Activated naive CD8-positive, alpha-beta T cell treated with anti-CD3 and anti-CD28 coated beads for 36 hours (primary cell): ENCODE measurements at places on chromosomes 2 and 18.

GRCh38 chr2:212147921-212148513 lies 390.6 kb downstream of the ERBB4 start:
- DNase-seq = no peak

DNA sequence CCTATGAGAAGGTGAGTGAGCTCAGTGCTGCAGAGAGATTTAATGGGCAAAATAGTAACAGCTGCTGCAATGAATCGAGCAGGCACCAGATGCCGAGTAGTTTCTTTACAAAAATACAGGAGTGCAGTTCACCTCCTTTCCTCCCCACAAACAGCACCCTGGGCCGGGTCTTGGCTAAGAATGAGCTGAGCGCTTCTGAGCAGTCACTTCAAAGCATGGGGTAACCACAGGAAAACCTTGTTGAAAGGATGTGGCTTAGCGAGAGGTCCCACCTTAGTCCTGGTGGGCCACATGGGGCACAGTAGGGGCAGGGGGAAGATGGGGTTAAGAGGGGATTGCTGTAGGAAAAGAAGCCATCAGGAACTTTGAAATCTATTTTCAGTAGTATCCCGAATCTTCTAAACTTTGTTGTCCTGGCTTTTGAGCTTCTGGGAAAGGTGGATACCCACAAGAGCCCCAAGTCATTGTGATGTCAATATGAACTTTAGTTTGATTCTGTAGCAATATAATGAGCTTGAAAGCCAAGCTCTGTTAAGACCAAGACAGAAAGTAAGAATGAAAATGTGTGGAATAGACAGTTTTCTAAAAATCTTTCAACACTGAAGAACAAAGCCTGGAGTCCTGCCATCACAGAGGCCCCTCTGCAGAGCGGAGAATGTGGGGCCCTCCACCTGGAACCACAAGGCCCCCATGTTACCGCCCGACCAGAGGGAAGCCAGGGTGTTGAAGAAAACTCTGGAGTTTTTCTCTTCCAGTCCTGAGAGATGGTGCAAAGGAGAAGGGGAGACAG lies 101.0 kb upstream of the ZNF236 start:
- peak; percentile 73 for DNase-seq

GRCh38 chr18:5704847-5705246 lies 161.1 kb upstream of the EPB41L3 start:
- no peak for DNase-seq

GRCh38 chr18:905307-905947 lies 756 bp downstream of the ADCYAP1 start:
- DNase-seq = no peak

- no peak for DNase-seq
Measured at GRCh38 chr2:1651121-1652033, 92.9 kb downstream of the PXDN start.

GRCh38 chr2:28516950-28517349 lies 21.1 kb downstream of the PLB1 start:
- no peak for DNase-seq

DNA sequence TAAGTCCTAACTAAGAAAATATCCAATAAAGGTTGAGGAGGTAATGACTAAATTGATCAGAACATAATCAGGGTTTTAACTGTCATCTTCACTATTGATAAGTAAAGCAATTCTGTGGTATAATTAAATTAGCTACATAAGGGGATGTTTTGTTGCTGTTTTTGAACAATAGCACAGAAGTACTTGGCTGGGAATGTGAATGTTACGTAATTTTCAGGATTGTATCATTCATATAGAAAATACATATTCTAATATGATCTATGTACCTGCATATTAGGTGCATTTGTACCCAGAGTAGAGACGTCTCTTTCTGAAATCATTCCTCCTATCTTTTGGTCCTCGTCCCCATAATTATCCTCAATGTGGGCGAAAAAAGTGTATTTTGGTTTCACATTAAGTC lies 109.0 kb downstream of the PIEZO2 start:
- no peak for DNase-seq

- DNase-seq = no peak
Measured at GRCh38 chr2:86251840-86252266, 52.6 kb downstream of the MRPL35 start.

- DNase-seq = no peak
Measured at GRCh38 chr2:201126308-201127151, 10.6 kb downstream of the CFLAR start.

DNA sequence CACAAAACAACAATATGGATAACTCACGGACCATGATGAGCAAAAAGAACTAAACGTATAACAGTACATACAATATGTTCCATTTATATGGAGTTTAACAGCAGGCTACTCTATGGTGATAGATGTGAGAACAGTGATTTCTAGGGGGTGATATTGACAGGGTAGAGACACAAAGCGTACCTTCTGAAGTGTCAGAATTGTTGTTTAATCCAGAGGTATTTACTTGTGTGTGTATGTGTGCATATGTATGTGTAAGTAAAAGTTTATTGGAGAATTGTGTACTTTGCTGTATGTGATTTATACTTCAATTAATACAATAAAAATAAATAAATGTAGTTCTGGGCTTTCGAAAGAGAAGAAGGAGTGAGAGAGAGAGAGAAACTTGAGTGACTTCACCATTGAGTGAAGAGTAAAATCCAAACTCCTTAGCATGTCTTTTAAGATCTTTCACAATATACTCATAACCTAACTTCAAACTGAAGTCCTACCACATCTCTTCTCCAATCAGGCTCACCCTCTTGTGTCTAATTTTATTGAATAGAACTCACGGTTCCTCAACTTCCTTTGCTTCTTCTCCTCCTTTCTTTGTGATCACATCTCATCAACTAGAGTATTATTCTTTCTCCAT lies 126.0 kb upstream of the KLF7 start:
- no peak for DNase-seq

GRCh38 chr2:37894047-37894446 lies 31.0 kb upstream of the RMDN2 start:
- DNase-seq = no peak

GRCh38 chr18:22344908-22345670 lies 72.6 kb downstream of the CTAGE1 start:
- no peak for DNase-seq

GRCh38 chr18:41992066-41992465 lies 37.0 kb downstream of the PIK3C3 start:
- DNase-seq = no peak

- DNase-seq = no peak
Measured at GRCh38 chr2:155944218-155944617, 388.3 kb downstream of the NR4A2 start.

DNA sequence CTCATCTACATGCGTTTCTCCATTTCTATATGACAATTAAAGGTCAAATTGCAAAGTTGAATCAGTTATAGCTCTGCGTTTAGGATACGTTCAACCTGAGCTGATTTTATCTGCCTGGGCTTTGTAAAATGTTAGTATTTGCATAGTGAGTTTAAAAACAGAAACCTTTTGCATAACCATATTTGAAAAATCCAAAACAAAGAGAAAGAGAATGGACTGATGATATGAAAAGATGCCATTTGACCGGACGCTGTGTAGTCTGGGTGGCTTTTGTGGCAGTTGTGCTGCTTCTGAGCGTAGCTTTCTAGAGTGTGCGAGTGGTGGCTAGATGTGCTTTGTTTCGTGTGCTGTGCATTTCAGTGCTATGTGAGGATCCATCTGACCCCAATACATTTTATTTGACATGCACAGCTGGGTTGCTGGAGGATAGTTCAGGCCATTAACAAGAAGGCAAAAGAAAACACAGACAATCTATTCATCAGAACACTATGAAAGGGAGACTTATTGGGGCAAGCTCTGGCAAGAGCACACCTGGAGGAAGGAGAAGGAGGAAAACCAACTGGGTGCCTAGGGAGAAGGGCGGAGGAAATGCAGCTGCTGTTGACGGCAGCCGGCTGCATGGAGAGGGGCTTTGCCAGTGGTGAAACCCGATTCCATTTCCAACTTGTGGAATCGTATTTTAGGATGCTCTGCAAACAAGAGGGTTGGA lies 126.8 kb downstream of the ACOXL start:
- no peak for DNase-seq

DNA sequence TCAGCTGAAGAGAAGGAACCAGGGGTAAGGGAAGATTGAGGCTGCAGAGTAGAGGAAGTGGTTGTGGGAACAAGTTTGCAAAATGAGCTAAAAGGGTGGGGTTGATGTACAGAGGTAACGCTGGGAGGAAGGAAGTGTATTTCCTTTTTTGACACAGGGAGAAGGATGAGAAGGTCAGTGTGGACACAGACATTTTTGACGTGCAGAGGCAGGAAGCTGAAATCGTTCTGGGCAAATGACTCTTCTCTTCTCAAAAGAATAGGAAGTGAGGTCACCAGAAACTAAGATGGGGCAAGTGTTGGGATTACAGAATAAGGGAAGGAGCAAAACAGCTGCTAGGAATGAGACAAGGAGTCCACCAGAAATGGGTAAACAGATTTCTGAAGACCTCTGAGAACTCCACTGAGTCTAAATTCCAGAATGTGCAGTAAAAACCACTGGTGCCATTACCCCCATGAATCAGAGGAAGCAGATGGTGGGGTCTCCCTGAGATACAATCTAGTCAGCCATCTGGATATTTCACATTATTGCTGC lies 20.0 kb upstream of the RNF149 start:
- DNase-seq = no peak

- DNase-seq = no peak
Measured at GRCh38 chr2:120522151-120522751, 176.3 kb downstream of the INHBB start.

DNA sequence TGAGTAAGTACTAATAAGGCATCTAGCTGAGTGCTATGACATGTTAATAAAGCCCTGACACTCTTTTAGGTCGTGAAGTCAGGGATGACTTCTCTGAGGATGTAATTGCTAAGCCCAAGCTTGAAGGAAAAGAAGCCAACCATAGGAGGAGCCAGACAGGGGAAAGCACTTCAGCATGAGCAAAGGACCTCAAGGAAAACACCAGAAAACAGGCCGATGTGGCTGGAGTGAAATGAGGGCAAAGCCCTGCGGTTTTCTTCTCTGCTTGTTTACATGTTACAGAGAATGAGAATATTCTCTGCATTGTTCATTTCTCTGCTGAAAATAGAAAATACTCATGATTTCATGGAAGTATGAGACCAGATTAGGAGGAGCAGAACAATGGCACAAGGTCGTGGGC lies 112.5 kb upstream of the ARHGAP28 start:
- DNase-seq = no peak

GRCh38 chr2:164220265-164220664 lies 401.0 kb downstream of the GRB14 start:
- DNase-seq = no peak

DNA sequence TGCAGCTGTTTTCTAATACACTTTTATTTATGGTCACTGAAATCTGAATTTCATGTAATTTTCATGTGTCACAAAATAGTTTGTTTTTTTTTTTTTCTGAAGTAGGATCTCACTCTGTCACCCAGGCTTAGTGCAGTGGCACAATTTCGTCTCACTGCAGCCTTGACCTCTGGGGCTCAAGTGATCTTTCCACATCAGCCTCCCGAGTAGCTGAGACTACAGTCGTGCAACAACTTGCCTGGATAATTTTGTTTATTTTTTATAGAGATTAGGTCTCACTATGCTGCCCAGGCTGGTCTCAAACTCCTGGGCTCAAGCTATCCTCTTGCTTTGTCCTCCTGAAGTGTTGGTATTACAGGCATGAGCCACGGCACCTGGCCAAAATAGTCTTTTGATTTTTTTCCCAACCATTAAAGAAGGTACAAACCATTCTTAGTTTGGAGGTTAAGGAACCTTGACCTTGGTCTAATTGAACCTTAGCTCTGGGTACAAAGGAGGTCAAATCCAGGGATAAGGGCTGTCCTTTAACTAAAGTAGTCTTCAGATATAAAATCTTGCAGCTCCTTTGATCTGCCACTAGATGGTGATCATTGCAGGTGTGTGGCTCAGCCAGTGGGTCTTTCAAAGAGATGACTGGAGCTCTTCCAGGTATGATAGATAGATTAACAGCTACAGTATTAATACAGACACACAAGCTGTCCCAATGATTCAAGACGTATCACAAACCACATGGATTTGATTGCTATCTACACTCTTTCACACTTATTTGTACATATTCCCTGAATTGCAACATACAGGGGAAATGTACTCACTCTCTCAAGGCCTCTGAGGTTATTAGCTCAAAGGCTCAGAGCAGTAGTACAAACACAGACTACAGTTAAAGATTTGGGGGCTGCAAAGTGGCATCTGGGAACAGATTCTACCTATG lies 4.7 kb upstream of the KRCC1 start:
- no peak for DNase-seq

DNA sequence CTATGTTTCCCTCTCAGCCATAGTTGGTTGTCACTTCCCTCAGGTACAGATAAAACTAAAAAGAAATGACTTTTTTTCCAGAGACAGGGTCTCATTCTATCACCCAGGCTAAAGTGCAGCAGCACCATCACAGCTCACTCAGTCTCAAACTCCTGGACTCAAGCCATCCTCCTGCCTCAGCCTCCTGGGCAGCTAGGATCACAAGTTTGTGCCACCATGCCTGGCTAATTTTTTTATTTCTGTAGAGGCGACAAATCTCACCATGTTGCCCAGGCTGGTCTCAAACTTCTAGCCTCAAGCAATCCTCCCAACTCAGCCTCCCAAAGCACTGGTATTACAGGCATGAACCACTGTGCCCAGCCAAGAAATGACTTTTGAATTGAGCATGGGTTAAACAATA lies 8.2 kb downstream of the ROCK2 start:
- DNase-seq = no peak

GRCh38 chr2:231288590-231288989 lies 90.2 kb downstream of the ARMC9 start:
- no peak for DNase-seq

DNA sequence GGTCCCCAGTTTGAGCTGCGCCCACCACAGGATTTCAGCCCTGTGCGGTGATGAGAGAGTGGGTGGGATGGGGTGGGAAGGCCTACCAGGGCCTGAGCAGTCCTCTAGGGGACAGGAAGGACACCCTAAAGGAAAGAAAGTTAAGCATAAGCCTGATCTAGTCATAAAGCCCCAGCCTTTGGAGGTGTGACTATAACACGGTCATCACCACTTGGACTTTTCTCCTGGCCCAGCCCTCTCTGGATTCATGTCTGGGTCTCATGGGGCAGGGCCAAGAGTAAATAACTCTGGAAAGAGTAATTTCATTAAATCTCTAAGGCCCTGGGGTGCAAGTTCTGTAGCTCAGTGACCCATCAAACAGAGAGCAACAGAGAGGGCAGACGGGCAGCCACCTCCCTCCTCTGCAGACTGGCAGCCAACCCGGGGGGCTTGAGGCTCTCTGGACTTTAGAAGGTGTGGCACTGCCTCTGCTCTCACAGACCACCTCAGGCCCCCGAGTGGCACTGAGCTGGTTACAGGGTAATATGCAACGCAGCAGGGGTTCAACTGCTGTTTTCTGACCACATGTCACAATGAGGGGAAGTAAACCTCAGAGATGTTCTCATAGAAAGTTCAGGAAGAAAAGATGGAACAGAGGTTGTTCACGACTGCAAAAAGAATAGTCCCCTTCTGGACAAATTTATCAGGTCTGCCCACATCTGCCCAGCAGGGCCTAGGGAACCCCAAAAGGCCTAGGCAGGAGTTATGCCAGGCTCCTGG lies 41.5 kb downstream of the TGFA start:
- no peak for DNase-seq
